Activated naive CD4-positive, alpha-beta T cell treated with anti-CD3 and anti-CD28 coated beads, Interleukin-2, amount 50 U/mL, for 72 hours (primary cell): ENCODE measurements at places on chromosomes 6 and 20.

DNA sequence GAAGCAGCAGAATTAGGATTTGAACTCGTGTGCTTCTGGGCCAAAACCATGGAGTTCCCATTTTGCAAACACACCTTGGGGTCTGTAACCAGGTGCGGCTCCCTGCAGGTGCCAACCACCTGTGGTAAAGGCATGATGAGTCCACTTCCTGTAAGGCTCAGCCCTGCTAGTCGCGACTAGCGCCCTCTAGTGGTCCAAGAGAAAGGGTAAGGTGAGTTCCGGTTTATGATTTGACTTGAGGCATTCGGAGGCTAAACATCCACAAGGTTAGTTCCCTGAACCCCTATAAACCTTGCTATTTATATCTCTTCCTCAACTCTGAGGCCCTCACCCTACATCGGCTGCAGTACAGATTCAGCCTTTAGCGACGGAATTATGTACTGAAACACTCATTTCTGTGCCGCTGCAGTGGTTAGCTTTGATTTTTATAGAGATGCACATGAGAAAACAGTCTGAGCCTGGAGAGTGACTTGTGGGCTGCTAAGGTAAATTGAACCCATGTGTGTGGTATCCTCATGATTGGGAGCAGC is 173.4 kb downstream of the PLCB1 start:
- DNase-seq = peak; percentile 72

GRCh38 chr6:110404607-110405006 is 10.8 kb downstream of the DDO start:
- no peak for DNase-seq

GRCh38 chr20:53907968-53908751 is 162.2 kb downstream of the BCAS1 start:
- DNase-seq = no peak

- no peak for DNase-seq
Observed at GRCh38 chr6:117559299-117559698, 43.0 kb downstream of the GOPC start.

- no peak for DNase-seq
Observed at GRCh38 chr6:131721161-131721560, 10.3 kb upstream of the CTAGE9 start.
